ENCODE measurements at places on chromosomes 3 and 15. TPM values are rescaled to one million over a fixed set of nuclear protein-coding genes. Genes with fewer than 3 reads are reported as not detected.
A peak's percentile ranks its signal among the peaks of the same experiment; 100 is the strongest.

The CACNA2D2 gene
- 1.1 TPM for total RNA-seq

The ZBBX gene
- total RNA-seq, result not detected

DNA sequence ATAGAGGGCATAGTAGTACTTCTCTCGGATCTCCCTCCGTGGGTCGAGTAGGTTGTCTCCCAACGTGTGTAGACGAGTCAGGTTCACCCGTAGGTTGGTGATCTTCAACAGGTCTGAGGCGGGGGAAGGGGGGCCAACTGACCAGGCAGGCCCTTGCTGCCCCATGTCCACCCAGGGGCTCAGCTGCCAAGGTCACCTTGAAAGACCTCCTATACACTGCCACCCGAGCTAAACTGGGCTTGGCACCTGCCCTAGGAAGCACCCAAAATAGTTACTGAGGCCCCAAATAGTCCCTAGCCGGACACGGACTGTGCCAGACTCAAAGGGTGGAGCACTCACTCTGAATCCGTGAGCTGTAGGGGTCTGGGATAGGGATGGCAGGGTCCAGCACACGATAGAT is 1.8 kb downstream of the LAMB2 start:
- no peak for DNase-seq

- no peak for DNase-seq
These were observed 151.4 kb downstream of the SCAPER start for GRCh38 chr15:76753771-76754170.

DNA sequence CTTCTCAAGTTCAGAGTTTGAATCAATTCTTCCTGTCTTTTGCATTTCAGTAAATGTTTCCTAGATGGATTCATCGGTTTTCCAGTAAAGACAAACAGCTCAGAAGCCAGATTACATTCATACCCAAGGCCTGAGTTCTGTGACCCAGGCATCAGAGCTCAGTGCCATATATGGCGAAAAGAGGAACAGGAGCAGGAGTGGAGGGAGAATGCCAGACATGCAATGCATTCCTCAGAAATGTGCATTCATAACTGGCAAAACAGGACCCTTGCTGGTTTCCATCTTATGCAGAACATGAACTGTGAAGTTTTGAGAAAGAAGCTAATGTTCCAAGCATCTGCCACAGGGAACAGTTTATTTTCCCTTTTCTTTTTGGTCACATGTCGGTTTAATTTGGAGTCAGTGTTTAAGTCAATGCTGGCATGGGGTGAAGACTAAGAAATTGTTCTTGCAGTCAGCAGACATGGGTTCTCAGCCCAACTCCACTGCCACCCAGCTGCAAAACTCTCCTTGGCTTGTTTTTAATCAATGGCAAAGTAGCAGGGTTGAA is 116.5 kb downstream of the LPP start:
- no peak for DNase-seq

GRCh38 chr3:72021531-72021930 is 236.6 kb upstream of the PROK2 start:
- no peak for DNase-seq

- DNase-seq, result no peak
These were observed 48.0 kb upstream of the FBN1 start for GRCh38 chr15:48693484-48693883.

DNA sequence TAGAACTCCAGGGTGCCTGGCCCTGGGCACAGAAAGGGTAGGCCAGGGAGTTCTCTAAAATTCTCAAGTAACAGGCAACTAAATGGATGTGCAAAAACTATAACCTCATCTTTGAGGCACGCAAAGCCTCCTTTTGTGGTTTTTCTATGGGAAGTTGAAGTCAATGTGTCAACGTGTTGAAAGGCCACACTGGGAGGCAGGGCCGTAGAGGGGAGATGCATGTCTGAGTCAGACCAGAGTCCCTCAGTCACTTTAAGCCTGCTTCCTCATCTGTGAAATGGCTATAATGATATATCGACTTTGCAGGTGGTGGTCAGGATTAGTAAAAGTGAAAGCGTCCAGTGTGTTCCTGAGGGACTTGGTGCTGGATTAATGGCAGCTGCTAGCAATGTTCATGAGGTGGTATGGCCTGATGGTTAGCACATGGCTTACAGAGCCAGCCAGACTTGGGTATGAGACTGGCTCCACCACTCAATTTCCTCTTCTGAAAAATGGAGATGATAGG is 17.0 kb downstream of the TGM5 start:
- DNase-seq, result peak; percentile 66

The GOLGA6A gene
- total RNA-seq, result not detected

The LIPH gene
- not detected for total RNA-seq

DNA sequence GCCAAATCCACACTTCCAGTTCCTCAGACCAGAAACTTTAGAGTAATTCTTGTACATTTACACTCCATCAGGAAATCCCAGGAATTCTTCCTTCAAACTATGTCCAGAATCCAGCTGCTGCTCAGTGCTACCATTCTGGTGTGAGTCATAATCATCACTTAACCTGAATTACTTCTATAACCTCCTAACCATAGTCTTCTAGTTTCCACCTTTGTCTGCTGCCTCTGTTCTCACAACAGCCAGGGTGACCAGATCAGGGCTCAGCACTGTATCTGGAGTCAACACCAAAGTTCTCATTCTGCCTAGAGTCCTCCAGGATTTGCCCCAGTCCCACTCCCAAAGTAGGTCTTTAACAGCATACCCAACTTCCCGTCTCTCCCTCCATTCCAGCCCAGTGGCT is 3.4 kb downstream of the CLDND1 start:
- no peak for DNase-seq

The HYAL1 gene
- total RNA-seq, result 0.14 TPM

DNA sequence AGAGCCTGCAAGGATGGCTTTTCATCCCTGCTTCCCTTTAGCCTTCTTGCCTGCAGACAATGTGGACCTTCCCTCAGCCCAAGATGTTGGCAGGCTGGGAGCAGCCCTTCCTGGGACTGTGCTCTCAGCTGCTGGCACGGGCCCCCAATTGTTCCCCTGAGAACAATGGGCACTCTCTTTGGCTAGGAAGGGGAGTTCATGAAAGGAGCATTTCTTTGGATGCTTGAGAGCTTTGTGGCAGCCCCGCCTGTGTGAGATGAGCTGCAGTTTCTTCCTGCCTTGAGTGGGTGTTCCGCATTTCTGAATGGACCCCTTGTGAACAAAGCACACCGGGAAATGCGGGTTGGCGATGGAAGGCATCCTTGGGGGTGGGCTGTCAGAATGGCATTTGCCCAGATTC is 35.0 kb upstream of the BSN start:
- DNase-seq, result no peak

All from activated CD8-positive, alpha-beta memory T cell treated with anti-CD3 and anti-CD28 coated beads, Interleukin-2, amount 10 ng/mL, durations not matched to agents 7 days and 5 days (primary cell).